ENCODE measurements at places on chromosomes 16 and 17. TPM values are rescaled to one million over a fixed set of nuclear protein-coding genes. Genes with fewer than 3 reads are reported as not detected.

DNA sequence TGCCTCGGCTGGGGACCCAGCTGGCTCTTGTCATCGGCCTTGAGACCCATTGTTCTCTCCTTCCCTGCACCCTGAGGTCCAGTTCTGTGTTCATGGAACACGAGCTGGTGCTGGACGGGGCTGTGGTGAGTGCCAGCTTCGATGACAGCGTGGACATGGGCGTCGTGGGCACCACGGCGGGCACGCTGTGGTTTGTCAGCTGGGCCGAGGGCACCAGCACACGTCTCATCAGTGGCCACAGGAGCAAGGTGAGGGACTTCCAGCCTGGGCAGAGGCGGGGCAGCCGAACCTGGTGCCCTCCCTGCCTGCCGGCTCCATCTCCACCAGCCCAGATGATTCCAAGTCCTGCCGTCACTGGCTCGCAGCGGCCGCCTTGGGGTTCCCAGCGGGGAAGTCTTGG, 5.3 kb upstream of the RHOT2 start:
- no peak for DNase-seq
- H3K4me3 ChIP-seq, result no peak overlapping the region
- H3K27ac ChIP-seq, result no peak overlapping the region
- H3K27me3 ChIP-seq, result peaks cover 5% of the 10 kb centered on the region

GRCh38 chr17:17784657-17785267, 52.0 kb downstream of the SREBF1 start:
- H3K4me3 ChIP-seq, result peak overlapping the region; percentile 90
- H3K27ac ChIP-seq, result peak overlapping the region; percentile 98
- H3K27me3 ChIP-seq, result peaks cover 15% of the 10 kb centered on the region

DNA sequence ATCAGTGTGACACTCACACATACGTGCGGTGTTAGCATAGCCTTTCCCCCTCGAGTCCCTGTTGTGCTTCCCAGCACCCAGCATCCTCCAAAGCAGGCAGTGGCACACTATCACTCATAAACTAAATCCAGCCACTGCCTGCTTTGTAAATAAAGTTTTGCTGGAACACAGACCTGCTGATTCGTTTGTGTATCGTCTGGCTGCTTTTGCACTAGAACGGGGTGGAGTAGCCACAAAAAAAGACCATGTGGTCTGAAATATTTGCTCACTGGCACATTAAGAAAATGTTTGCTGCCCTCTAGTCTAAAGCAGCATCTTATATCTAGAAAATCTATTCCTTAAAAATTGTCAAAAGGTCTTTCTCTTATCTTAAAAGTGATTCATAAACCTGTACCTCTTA, 341.2 kb upstream of the ZFHX3 start:
- H3K36me3 ChIP-seq, result no peaks in the 10 kb centered on the region
- peaks cover 2% of the 10 kb centered on the region for H3K27me3 ChIP-seq
- no peaks in the 10 kb centered on the region for H3K4me1 ChIP-seq
- no peak for DNase-seq

- H3K27me3 ChIP-seq, result no peaks in the 10 kb centered on the region
- H3K36me3 ChIP-seq, result peaks cover 14% of the 10 kb centered on the region
- DNase-seq, result no peak
- H3K27ac ChIP-seq, result no peak overlapping the region
These were observed 24.0 kb downstream of the PARN start for GRCh38 chr16:14606102-14606501.

DNA sequence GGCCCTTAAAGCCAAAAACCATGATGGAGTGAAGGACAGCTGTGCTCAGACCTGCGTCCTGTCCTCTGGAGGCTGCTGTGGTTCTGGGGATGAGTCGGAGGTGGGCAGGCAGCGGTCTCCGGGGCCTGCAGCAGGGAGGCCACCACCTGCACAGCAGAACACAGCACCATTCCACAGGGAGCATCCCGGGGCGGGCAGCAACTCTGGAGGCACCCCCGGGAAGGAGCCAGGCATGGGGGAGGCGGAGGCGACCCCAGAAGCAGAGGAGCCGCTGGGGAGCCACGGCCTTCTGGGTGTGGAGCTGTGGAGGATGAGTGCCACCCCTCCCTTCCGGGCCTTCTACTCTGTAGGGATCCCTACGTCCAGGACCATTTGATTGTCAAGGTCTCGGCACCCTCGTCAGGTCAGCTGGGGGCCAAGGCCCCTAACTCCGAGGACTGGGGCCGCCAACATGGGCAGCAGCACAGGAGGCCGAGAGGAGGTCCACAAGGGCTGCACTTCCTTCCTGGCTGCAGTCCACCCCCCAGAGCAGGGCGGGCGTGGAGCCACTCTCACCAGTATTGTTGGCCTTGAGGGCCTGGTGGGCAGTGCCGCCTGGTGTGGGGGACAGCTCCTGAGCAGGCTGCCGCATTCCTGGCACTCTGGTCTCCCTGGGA, 23.8 kb downstream of the CEP131 start:
- H3K27me3 ChIP-seq, result peaks cover 4% of the 10 kb centered on the region
- peaks cover 3% of the 10 kb centered on the region for H3K4me1 ChIP-seq
- H3K4me3 ChIP-seq, result no peak overlapping the region
- H3K36me3 ChIP-seq, result no peaks in the 10 kb centered on the region
- DNase-seq, result no peak

GDPD3 gene
- total RNA-seq, result 4.9 TPM

KCNH4 gene
- 0.71 TPM for total RNA-seq

DNA sequence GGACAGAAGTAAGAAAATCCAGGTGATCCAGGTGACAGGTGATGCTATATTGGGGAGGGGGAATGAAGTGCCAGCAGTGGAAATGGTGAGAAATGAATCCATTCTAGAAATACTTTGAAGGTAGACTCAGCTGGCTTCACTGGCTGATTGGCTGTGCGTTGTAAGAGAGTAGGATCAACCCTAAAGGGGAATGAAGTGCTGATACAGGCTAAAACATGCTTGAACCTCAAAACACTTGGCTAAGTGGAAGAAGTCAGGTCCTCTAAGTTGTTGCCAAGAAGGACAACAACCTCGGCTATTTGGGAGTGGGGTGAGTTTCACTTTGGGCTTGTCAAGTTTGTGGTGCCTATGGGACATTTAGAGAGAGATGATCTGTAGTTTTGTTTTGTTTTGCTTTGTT, 24.1 kb upstream of the SCNN1B start:
- H3K27me3 ChIP-seq, result no peaks in the 10 kb centered on the region
- no peaks in the 10 kb centered on the region for H3K36me3 ChIP-seq
- H3K4me3 ChIP-seq, result no peak overlapping the region
- peaks cover 8% of the 10 kb centered on the region for H3K4me1 ChIP-seq

KREMEN2 gene
- total RNA-seq, result 12.8 TPM

GRCh38 chr17:1203111-1203966, 23.6 kb upstream of the ABR start:
- no peaks in the 10 kb centered on the region for H3K4me1 ChIP-seq
- H3K36me3 ChIP-seq, result no peaks in the 10 kb centered on the region
- H3K27me3 ChIP-seq, result peaks cover 1% of the 10 kb centered on the region
- no peak overlapping the region for H3K4me3 ChIP-seq

ZNF200 gene
- total RNA-seq, result 12.2 TPM

DNA sequence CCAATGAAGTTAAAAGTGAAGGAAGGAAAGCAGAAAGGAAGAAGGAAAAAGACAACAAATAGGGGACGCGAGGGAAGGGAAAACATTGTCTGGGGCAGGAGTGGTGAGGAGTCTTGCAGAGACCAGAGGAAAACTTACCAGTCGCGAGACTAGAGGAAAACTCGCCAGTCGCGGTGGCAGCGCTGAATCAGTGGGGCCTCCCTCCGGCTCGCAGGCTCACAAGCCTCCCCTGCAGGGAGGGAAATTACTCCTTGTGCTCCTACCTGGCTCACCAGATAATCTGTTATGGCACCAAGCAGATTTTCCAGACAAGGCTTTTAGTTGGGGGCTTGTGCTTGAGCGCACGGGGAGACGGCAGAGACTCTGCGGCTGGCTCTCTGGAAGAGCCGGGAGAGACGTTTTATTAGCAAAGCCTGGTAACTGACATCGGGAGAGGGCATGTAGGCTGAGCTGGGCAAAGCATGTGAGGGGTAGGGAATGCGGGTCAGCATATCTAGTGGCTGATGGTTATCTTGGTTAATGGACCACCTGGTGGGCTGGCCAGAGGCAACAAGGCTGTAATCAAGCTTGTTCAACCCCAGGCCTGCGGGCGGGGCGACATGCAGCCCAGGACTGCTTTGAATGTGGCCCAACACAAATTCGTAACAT, 37.1 kb downstream of the LCMT1 start:
- H3K27ac ChIP-seq, result peak overlapping the region; percentile 18
- no peak for DNase-seq
- peaks cover 4% of the 10 kb centered on the region for H3K27me3 ChIP-seq

DNA sequence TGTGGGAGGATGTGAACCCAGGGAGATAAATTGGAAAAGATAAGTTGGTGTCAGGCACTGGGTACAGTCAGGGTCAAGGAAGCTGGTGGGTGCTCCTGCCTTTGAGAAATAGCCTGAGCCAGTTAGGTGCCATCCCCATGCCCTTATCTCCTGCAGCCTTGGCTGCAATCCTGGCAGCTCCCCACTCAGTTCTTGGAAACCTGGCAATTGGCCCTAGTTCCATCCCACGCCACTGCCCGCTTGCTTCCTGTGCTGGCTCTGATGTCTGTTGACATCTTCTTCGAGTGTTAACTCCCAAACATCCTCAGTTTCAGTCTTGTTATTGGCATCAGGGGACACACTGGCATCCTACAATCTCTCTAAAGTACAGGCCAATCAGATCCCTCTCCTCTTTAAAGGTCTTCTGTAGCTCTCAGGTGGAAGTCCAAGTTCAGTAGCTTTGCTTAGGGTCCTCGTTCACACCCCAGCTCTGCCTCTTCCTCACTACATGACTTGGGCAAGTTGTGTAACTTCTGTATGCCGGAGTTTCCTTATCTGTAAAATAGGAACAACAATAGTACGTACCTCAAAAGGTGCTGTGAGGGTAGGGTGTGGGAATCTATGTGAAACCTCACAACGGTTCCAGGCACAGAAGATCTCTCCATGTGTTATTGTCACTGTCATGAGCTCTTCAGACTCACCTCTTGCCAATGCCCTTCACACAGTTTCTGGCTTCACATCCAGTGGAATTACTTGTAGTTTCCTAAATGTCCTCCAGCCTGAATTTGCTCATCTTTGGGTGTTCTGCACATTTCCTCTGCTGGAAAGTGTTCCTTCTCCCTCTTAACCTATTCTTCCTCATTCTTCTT, 13.5 kb upstream of the PRKAR1A start:
- H3K36me3 ChIP-seq, result no peaks in the 10 kb centered on the region
- peaks cover 3% of the 10 kb centered on the region for H3K27me3 ChIP-seq
- no peak overlapping the region for H3K27ac ChIP-seq
- no peak overlapping the region for H3K4me3 ChIP-seq

- H3K4me3 ChIP-seq, result no peak overlapping the region
- H3K27ac ChIP-seq, result no peak overlapping the region
- peaks cover 2% of the 10 kb centered on the region for H3K4me1 ChIP-seq
- H3K27me3 ChIP-seq, result peaks cover 2% of the 10 kb centered on the region
- peaks cover 4% of the 10 kb centered on the region for H3K36me3 ChIP-seq
These were observed 200.0 kb upstream of the CDH5 start for GRCh38 chr16:66166490-66166889.

- DNase-seq, result no peak
- peaks cover 2% of the 10 kb centered on the region for H3K4me1 ChIP-seq
- no peaks in the 10 kb centered on the region for H3K36me3 ChIP-seq
- H3K27ac ChIP-seq, result no peak overlapping the region
- peaks cover 6% of the 10 kb centered on the region for H3K27me3 ChIP-seq
- H3K4me3 ChIP-seq, result no peak overlapping the region
These were observed 19.0 kb upstream of the KLHDC4 start for GRCh38 chr16:87784812-87785211.

DNA sequence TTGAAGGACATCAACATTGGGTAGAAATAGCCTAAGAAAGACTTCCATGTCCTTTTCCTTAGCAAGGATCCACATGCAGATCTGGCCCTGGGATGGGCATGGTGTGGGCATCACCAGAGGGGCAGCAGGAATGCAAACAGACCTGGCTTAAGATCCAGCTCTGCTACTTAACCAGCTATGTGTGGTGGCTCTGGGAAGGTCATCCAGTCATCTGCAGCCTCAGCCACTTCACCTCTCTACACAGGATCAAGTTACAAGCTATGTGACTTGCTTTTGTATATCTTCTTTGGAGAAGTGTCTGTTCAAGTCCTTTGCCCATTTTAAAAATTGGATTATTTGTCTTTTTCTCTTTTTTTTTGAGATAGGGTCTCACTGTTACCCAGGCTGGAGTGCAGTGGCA, 13.5 kb upstream of the ADORA2B start:
- H3K4me3 ChIP-seq, result no peak overlapping the region
- H3K27me3 ChIP-seq, result peaks cover 8% of the 10 kb centered on the region
- DNase-seq, result no peak
- H3K27ac ChIP-seq, result no peak overlapping the region
- no peaks in the 10 kb centered on the region for H3K36me3 ChIP-seq

GRCh38 chr17:78716814-78717393, 65.2 kb downstream of the CYTH1 start:
- peak overlapping the region; percentile 95 for H3K27ac ChIP-seq
- DNase-seq, result peak; percentile 58
- H3K4me3 ChIP-seq, result peak overlapping the region; percentile 75
- H3K4me1 ChIP-seq, result peaks cover 39% of the 10 kb centered on the region

DHRS7C gene
- not detected for total RNA-seq

DNA sequence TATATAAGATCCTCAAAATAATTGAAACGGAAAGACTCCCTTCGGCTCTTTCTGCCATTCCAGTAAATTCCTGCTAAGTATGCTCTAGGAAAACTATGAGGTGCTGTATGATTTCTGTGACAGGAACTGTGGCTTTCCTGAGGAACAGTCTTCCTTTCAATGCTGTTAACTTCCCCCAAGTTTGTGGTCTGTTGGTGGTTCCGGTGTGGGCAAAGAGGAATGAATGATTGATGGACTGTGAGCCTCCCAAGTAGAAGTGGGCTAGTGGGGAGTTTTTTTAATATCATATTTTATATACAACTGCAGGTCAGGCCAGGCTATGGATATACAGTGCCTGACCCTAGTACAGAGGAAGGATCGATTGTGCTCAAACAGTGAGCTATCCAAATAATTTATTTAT, 560.7 kb upstream of the RBFOX1 start:
- H3K4me3 ChIP-seq, result no peak overlapping the region
- H3K27me3 ChIP-seq, result no peaks in the 10 kb centered on the region
- no peak for DNase-seq
- no peaks in the 10 kb centered on the region for H3K36me3 ChIP-seq
- H3K4me1 ChIP-seq, result no peaks in the 10 kb centered on the region
- no peak overlapping the region for H3K27ac ChIP-seq

CACNG5 gene
- total RNA-seq, result 45.1 TPM

- H3K27ac ChIP-seq, result no peak overlapping the region
- H3K4me1 ChIP-seq, result peaks cover 19% of the 10 kb centered on the region
- no peaks in the 10 kb centered on the region for H3K36me3 ChIP-seq
- peaks cover 13% of the 10 kb centered on the region for H3K27me3 ChIP-seq
- H3K4me3 ChIP-seq, result peak overlapping the region; percentile 44
These were observed 3.6 kb downstream of the ZNRF1 start for GRCh38 chr16:75002474-75002873.

DPEP2 gene
- not detected for total RNA-seq

ABCC11 gene
- not detected for total RNA-seq

- no peak overlapping the region for H3K4me3 ChIP-seq
- H3K36me3 ChIP-seq, result no peaks in the 10 kb centered on the region
- no peak for DNase-seq
- H3K27ac ChIP-seq, result no peak overlapping the region
- H3K4me1 ChIP-seq, result peaks cover 8% of the 10 kb centered on the region
- H3K27me3 ChIP-seq, result peaks cover 6% of the 10 kb centered on the region
These were observed 2.3 kb downstream of the RSAD1 start for GRCh38 chr17:50480854-50481490.
